Activated CD4-positive, alpha-beta memory T cell treated with anti-CD3 and anti-CD28 coated beads for 36 hours (primary cell): ENCODE measurements at places on chromosomes 5 and 9. TPM values are rescaled to one million over a fixed set of nuclear protein-coding genes. Genes with fewer than 3 reads are reported as not detected.

The GCNT4 gene
- 2.4 TPM for total RNA-seq

The SLC6A7 gene
- total RNA-seq: not detected

The SNAPC4 gene
- 14.3 TPM for total RNA-seq

The SLC6A19 gene
- not detected for total RNA-seq

GRCh38 chr5:68950125-68950524 is 143.7 kb upstream of the SLC30A5 start:
- no peak for DNase-seq

- DNase-seq: no peak
These were observed 426.8 kb upstream of the CTNND2 start for GRCh38 chr5:12330993-12331588.

DNA sequence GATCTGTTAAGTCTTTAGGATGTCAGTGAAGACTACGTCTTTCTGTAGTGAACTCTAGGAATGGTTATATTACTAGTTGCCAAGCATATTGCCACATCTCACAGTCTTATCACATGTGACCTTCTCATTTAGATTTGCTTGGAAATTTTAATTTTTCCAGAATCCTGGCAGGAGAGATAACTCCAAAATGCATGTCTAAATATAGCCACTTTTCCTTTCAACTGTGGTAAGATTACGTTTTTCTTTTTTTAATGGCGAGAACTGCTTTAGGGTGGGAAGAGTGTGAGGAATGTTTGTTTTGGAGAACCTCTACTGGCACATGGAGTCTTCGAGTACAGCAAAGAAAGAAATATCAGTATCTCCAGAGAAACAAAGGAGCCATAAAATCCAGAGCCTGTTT is 91.7 kb upstream of the ADAMTSL1 start:
- DNase-seq: no peak

- DNase-seq: peak; percentile 42
These were observed 150.6 kb downstream of the ERCC6L2 start for GRCh38 chr9:96025995-96026602.

DNA sequence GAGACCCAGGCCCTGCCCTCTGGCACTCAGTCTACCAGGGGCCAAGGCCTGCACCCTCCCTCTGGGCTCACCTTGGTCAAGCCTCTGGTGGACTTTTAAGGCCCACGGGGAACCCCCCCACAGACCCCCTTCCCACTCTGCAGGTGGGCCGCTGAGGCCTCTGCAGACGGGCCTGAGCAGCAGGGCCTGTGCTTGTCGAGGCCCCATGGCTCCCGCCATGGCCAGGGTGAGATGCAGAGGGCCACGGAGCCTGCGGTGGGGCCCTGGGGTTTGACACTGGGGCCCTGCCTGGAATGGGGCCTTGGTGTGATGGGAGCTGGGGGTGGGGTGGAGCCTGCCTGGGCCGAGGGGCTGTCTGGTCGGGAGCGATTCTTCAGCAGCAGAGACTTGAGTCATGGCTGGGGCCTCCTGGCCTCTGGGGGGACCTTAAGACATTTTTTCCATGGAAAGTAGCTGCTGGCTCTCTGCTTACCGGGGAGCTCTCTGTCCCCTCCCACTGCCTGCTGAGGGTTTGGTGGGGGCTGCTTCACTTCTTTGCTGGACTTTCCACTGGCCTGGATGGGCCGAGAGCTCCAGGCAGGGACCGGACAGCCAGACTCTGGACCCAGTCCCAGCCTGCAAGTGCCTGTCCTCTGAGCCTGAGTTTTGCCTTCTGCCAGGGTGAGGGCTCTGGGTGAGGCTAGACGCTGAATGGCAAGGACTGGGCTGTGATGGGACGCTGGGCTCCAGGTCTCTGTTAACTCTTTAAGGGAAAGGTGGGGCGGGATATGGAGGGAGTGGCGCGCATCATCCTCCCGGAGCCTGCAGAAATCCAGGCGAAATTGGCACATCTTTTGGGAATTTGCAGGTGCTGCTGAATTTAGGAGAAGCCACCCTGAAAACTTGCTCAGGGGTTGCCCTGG is 132.2 kb downstream of the RXRA start:
- DNase-seq: no peak

DNA sequence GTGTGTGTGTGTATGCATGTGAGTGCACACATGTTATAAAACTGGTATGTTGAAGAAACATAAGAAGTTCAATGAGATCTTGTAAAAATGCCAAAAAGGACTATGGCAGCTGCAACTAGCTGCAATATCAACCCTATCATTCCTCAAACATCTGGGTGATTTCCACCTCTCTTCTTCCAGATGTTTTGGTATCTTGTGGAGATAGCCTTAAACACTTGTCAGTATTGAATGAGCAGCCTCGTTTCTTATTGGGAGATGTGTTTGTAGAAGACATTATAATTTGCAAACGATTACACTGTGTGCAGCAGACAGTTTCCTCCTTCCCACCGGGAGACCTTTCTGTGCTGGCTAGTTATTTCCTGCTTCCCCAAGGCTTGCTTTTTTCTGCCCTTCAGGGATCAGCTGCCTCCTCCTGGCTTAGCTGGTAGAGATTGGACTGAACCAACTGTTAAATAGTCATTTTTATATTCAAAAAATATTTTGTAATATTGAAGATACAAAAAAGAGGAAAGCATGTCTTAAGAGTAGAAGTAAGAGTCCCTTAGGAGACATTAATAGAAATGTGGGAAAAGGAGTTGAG is 168.4 kb upstream of the MPDZ start:
- no peak for DNase-seq

DNA sequence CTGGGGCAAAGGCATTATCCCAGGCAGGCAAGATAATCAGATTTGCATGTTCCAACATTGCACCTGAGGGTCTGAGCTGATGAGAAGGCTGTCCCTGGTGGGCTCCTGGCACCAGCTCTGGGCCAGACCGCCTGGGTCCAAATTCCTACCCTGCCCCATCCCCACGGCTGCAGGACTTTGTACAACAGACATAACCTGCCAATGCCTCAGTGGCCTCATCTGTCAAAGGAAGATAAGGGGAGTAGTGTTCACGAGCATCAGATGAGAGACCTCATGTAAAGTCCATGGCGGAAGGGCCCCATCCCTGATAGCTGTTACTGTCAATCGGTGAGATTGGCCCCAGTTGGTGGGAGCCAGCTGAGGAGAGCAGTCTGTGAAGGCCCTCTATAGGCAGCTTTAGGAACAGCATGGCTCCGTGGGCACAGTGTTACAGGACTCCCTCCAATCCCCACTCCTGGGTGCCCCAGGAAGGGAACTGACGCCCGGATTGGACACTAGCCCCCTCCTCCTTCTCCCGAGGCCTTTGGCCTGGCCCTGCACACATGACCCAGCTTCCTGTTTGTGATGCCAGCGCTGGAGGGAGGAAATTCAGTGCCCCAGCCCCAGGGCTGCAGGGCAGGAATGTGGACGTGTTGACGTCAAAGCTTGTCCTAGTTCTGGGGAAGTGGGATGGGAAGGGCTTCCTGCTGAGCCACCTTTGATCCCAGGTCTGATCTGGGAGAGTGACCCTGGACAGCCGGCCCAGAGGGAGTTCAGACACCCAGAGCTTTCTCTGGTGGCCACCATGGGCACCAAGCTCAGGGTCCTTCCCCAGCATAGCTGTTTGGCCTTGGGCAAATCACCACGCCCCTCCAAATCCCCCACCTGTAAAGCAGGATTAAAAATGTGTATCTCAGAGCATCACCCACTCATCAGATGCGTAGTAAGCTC is 56.2 kb downstream of the DUSP1 start:
- DNase-seq: peak; percentile 72

- DNase-seq: no peak
These were observed 10.6 kb downstream of the DDX46 start for GRCh38 chr5:134769206-134769605.

DNA sequence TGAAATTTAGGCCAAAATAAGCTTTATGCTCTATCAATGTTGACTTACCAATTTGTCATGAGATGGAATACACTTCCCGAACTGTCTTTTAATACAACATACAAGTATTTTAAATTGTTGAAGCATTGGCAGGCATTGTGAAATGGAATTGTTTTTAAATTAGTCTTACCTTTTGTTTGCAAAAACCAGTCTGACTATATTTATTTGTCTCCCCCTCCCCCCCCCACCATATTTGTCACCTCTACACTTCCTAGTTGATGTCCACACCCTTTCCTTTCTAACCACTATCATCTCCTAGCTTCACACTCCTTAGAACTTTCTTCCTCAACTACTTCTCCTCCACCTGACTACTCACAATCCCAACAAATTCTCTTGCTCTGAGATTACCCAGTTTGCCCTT is 40.9 kb downstream of the FAF2 start:
- no peak for DNase-seq

GRCh38 chr9:136977223-136977622 is at the start of gene PTGDS:
TSS of gene PTGDS (plus strand) at chr9:136977504. CDS start at chr9:136977579, 75 bp downstream.
- no peak for DNase-seq

DNA sequence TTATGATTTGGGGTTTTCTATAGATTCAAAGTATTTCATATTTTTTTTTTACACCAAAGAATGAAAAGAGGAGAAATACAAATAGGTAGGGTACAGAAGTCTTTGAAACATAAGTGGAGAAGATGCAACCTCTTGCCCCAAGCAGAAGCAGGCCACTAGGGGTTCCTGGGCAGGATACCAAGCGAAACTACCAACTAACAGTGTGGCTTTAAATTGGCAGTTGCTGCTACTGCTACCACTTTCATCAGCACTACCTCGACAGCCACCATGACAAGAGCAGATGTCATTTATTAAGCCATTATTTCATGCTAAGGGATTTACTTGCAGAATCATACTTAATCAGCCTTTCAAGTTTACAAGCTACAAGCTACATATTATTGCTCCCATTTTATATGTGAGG is 288.1 kb downstream of the NR3C1 start:
- no peak for DNase-seq

- peak; percentile 42 for DNase-seq
These were observed 947 bp upstream of the MARCHF3 start for GRCh38 chr5:127031147-127031862.

GRCh38 chr9:96498796-96499195 is 48.8 kb downstream of the HABP4 start:
- no peak for DNase-seq

GRCh38 chr5:113776168-113776567 is 262.7 kb downstream of the YTHDC2 start:
- no peak for DNase-seq

- no peak for DNase-seq
These were observed 81.9 kb downstream of the DMRTA1 start for GRCh38 chr9:22528485-22528884.
